ENCODE measurements at places on chromosomes 11 and 22. TPM values are rescaled to one million over a fixed set of nuclear protein-coding genes. Genes with fewer than 3 reads are reported as not detected.

Gene GANAB
- total RNA-seq: 140 TPM

Gene C11orf87
- total RNA-seq: not detected

Gene FXYD2
- total RNA-seq: not detected

Gene OSBP2
- total RNA-seq: 2.4 TPM

Gene OR4C15
- total RNA-seq: not detected
